T-helper 9 cell (primary cell): ENCODE measurements at places on chromosomes 5 and 9.

GRCh38 chr9:13205824-13206223, 73.7 kb downstream of the MPDZ start:
- DNase-seq, result no peak

DNA sequence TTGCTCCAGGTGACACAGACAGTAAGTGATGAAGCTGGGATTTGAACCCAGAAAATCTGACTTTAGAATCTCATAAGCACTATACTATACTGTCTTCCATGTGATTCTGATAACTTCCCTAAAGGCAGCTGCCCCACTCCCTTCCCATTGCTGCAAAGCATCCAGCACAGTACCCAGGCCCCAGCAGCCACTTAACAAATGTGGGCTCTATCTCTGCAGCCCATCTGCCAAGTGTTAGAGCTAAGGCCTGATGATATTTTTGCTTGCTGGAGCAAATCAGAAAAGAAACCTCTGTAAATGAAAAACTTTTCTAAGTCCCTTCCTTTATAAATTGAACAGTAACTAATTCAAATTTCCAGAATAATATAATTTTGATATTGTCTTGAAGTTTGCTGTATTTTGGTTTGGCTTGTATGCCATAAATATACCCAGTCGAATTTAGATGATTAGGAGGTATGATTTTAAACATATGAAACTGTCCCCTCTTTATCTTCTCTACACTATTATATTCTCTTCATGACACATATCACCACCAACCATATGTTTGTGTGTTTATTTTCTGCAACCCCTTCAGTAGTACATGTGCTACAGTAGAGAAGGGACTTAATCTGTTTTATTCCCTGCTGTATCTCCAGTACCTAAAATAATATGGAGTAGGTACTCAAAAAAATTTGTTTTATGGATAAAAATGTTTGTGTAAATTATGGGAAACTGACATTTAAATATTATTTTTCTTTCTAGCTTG, 63.8 kb downstream of the SMIM15 start:
- DNase-seq, result no peak

- DNase-seq, result no peak
Measured at GRCh38 chr9:110753731-110754231, 85.2 kb downstream of the MUSK start.

DNA sequence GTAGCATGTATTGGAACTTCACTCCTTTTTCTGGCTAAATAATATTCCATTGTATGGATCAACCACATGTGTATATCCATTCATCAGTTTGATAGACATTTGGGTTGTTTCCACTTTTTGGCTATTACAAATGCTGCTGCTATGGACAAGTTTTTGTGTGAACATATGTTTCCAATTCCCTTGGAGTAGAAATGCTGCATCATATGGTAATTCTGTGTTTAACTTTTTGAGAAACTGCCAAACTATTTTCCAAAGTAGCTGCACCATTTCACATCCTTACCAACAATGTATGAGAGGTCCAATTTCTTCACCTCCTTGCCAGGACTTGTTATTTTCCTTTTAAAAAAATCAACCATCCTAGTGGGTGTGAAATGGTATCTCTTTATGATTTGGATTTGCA, 8.4 kb downstream of the FRRS1L start:
- no peak for DNase-seq

- DNase-seq, result no peak
Measured at GRCh38 chr9:134863941-134864820, 16.4 kb upstream of the FCN2 start.

GRCh38 chr9:128414461-128414860, 6.2 kb upstream of the CERCAM start:
- no peak for DNase-seq

DNA sequence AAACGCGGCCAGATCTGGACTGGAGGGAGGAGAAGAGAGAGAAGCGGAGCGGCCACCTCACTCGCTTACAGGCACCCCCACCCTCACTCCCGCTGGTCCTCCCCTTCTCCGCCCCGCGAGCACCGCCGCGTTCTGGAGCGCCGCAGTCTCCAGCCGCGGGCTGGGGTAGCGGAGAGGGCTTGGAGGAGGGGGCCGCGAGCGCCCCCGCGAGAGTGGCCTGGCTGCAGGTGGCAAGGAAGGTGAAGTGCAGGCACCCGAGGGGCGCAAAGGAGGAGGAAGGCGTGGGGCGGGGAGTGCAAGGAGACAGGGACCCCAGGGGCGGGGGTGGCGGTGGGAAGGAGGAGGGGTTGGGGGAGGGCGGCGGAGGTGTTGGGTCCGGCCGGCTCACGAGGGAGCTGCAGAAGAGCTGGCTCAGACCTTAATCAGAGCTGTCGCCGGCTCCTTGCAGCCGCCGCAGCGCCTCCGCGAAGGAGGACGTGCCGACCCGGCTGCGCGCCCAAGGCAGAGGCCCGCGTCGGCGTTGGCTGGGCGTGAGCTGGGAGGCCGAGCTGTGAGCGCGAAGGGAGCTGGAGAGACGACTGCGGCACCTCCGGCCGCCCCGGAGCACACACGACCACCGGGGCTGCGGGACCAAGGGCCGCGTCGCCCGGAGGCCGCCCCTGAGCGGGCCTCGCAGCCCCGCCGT, at the start of gene DMRT3:
Gene DMRT3 (plus strand): TSS at position 398 of the 685 bp plus-strand sequence. CDS start 347 bp downstream, outside the sequence.
- DNase-seq, result no peak

- no peak for DNase-seq
Measured at GRCh38 chr5:102902647-102903046, 147.5 kb downstream of the PAM start.

DNA sequence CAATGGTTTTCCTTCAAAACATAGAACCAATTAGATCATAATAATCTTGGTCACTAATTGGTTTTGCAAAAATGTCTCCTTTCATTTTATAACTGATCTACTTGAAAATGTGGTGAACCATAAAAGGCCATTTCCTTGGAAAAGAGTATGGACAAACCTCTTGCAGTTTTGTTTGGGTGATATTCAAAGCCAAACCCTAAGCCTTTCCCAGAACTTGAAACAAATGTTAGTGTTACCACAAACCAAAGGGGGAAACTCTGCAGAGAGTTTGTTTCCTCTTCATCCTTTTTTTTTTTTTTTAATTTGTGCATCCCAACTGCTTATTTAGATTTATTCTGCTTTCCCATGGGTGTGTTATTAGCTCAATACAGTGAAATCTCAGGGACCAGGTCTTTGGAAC, 204.4 kb upstream of the ADAMTSL1 start:
- DNase-seq, result no peak

DNA sequence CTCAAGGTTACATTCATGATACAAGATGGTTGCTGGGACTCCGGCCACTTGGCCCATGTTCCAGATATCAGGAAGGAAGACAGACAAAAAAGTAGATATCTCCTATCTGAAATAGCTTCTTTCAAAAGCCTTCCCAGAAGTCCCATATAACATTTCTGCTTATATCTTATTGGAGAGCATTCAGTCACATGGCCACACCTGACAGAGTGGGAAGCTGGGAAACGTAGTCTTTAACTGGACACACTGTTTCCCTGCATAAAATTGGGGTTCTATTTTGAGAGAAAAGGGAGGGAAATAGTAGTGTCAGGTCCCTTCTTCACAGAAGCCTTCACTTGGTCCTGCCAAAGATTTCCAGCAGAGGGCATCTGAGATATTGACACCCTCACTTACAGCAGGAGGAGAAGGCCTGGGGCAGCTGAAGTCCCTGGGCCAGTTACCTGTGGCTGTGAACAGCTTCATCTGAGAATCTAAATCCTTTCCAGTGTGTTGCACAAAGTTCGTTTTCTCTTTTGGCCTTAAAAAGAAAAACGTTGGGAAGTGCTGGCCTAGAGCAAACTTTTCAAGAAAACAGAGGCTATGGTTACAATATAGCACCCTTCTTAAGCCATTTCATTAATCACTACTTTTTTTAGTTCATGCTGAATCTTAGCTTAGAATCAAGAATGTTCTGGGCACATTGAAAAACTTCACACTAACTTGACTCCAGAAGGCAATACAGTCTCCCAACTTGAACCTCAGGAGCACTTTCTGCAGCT, 33.5 kb downstream of the SPEF2 start:
- peak; percentile 41 for DNase-seq

- DNase-seq, result no peak
Measured at GRCh38 chr5:170623576-170624181, 119.9 kb downstream of the KCNIP1 start.

GRCh38 chr5:42953041-42953440, 87.1 kb downstream of the ANXA2R start:
- no peak for DNase-seq

DNA sequence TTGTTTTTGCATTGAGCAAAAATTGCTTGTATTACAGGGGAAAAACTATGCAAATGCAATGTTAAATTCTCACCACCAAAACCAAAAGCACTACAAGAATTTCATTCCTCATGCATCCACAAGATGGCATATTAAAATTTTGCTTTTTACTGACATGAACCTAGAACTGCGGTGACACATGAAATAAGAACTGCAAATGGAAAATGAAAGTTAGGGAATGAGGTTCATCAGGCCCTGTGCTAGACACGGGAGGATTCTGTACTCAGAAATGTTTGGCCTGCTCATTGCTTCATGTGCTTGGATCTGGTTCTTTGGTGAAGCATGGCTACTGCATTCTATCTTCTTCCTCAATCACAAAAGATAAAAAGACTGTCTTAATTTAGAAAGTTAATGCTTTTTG, 9.1 kb upstream of the RFK start:
- no peak for DNase-seq

GRCh38 chr5:163190283-163190682, 247.1 kb upstream of the CCNG1 start:
- no peak for DNase-seq

DNA sequence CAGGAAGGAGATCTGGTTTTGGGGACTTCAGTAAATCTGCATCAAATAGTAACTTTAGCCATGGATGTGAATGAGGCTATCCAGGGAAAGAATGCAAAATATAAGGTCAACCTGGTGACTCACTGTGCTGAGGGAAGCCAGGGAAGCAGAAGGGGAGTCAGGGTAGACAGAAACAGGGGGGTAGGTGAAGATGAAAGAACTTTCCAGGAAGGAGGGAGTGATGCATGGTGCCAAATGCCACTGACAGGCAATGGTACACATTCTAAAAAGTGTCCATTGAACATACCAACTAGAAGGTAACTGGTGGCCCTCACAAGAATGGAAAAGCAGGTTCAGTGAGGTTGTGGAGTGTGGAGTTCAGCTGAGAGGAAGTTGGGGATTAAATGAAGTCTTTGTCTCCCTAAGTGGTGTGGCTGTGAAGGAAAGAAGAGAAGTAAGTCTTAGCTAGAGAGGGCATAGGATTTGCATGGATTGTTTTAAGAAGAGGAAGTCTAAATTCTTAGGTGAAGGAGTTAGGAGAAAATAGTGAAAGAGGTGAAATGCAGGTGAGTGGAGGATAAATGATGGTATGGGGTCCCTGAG, 35.5 kb downstream of the PALM2AKAP2 start:
- no peak for DNase-seq

- no peak for DNase-seq
Measured at GRCh38 chr5:5480481-5481111, 58.1 kb downstream of the ICE1 start.

DNA sequence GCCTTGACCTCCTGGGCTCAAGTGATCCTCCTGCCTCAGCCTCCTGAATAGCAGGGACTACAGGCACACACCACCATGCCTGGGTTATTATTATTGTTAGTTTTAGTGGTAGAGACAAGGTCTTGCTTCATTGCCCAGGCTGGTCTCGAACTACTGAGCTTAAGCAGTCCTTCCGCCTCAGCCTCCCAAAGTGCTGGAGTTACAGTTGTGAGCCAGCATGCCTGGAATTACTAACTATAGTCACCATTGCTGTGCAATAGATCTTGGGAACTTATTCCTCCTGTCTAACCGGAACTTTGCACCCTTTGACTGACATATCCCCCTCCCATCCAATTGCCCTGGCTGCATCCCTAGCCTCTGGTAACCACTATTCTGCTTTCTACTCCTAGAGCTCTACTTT, 3.4 kb downstream of the FAM151B start:
- DNase-seq, result no peak

- no peak for DNase-seq
Measured at GRCh38 chr9:94664801-94665200, 25.5 kb upstream of the FBP1 start.

DNA sequence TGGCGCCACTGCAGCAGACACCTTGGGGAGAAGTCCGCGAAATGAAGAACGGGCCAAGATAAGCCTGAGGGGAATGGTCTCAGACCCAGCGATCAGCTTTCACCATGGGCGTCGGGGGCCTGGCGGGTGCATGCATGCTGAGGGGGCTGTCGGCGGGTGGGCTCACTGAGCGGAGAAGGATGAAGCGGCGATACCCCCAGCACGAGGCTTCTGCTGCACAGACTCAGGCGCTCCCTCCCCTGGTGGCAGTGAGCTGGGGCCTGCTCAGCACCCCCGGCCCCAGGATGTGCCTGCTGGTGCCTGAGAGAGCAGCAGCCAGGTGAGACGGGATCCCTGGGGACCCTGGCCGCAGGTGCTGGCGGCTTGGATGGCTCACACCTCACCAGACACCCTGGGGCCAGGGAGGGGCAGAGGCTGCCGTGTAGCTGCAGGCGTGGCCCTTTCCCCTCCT, 31.2 kb downstream of the CEP72 start:
- no peak for DNase-seq

DNA sequence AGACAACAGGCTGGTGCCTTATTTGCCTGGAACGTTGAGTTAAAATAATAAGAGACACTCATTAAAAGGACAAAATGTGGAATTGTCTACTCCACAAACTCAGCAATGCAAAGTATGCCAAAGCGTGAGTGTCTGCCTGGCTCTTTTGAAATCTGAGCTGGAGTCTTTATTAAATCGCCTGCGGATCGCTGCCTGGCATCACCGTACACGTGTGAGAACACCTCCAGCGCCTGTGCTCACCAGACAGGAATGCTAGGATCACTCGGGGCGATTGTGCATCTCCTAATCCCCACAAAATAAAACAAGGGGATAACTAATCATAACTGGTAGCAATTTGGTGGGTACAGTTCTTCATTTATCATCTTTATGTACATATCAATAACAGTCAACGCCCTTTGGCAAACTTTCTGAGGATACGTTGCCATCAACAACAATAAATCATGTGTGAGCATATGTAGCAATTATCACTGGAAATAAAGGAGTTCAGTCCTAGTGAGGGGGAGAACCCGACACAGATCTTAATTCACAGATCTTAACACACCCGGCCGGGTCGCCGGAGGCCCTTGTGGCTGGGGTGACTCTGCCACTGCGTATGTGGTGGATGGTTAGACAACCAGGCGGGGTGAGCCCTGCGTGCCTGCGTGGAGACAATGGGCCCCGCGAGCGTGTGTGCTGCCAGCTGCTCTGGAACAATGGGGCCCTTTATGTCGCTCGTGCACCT, 284.9 kb upstream of the IRX1 start:
- no peak for DNase-seq

GRCh38 chr9:82722561-82722960, 340.4 kb downstream of the RASEF start:
- no peak for DNase-seq

DNA sequence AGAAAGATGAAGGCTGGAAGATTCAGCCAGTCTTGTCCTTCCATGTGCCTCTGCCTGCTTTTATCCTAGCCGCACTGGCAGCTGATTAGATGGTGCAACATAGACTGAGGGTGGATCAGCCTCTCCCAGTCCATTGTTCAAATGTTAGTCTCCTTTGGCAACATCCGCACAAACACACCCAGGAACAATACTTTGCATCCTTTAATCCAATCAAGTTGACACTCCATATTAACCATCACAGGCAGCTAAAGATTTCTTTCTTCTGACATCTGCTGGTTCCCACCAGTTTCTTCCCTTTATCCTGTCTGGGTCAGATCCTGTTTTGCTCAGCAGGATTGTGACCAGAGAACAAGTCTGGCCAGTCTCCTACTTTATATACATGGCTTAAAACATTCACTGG, 276.5 kb upstream of the TYRP1 start:
- DNase-seq, result no peak
